ENCODE measurements at places on chromosomes 3 and 15.

DNA sequence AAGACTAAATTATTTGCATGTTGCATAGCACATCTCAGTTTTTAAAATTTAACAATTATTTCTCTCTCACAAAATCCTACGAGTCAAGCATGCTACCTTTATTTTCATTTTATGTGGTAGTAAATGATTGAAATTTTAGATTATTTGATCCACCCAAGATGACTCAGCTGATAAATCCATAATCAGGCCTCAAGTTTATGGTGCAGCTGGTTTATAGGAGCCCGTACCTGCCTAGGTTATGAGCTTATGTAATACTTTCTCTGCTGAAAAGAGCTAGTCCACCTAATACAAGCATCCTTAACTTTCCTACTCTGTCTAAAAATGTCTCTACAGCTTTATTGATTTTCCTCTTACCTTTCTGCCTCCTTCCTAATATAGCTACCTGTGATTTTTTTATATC is 41.2 kb downstream of the SLC2A2 start:
- no peak for DNase-seq

- no peak for DNase-seq
Measured at GRCh38 chr3:176971613-176972174, 225.6 kb downstream of the TBL1XR1 start.

GRCh38 chr3:64295594-64295993 is 70.3 kb upstream of the PRICKLE2 start:
- DNase-seq = no peak

DNA sequence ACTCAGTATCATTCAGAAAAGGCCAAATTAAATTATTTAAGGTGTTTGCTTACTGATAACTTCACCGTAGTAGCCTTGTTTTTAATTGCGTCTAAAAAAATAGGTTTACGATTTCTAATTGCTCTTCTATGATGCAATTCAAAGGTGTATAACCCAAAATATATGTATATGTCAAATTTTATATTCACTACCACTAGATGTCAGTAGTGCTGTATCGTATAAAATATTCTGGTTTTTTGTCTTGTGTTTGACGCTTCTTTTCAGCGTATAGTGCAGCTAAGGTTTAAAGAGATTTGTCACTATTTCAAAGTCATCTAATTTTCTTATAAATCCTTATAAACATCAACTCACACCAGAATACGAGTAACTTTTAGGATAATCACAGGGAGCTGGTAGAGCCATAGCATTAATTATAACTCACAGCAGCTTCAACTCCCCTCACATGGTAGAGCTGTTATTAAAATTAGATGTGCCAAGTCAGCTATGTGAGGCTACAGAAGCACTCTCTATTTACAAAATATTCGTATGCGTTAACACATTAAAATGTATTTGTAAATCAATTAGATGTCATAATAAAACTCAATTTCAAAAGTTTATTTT is 3.5 kb downstream of the PFN2 start:
- no peak for DNase-seq

- DNase-seq = no peak
Measured at GRCh38 chr15:55868707-55869106, 124.7 kb downstream of the NEDD4 start.

- no peak for DNase-seq
Measured at GRCh38 chr3:15673536-15673935, 72.0 kb downstream of the BTD start.

DNA sequence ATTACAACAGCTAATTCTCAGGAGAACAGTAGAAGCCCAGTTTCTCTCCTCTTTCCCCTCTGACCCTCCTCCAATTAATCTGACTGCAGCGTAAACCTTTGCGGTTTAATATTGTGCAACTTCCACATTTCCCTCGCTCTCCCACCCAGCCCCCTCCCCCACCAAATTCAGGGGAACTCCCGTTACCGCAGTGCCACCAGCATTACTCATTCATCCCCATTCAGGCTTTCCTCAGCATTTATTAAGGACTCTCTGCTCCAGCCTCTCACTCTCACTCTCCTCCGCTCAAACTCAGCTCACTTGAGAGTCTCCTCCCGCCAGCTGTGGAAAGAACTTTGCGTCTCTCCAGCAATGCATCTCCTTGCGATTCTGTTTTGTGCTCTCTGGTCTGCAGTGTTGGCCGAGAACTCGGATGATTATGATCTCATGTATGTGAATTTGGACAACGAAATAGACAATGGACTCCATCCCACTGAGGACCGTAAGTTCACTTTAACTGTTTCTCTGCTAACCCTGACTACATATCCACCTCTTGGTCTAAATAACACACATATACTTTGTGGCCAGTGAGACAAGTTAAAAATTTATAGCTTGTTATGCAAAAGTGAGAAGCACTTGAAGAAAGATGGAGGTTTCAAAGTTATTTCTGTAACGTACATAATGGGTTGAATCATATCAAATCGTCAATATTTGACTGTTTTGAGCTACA is at the start of gene PTX3:
PTX3 (plus strand) TSS at position 268 of the 709 bp plus-strand sequence; CDS start at position 352, 84 bp downstream.
- peak; percentile 14 for DNase-seq

All from nephron progenitor cell (in vitro differentiated cells).